ENCODE measurements at places on chromosomes 2 and 18. TPM values are rescaled to one million over a fixed set of nuclear protein-coding genes. Genes with fewer than 3 reads are reported as not detected.

- no peaks in the 10 kb centered on the region for H3K27me3 ChIP-seq
- H3K27ac ChIP-seq: no peak overlapping the region
These were observed 156.1 kb upstream of the ID2 start for GRCh38 chr2:8525582-8526402.

GRCh38 chr2:190785334-190785733, 95.3 kb upstream of the GLS start:
- peaks cover 6% of the 10 kb centered on the region for H3K27me3 ChIP-seq
- H3K4me1 ChIP-seq: peaks cover 2% of the 10 kb centered on the region
- H3K4me3 ChIP-seq: no peak overlapping the region
- H3K27ac ChIP-seq: no peak overlapping the region
- no peak for DNase-seq

GRCh38 chr2:144703852-144704708, 184.2 kb upstream of the ZEB2 start:
- no peak overlapping the region for H3K27ac ChIP-seq
- no peak for DNase-seq

GRCh38 chr2:156448766-156449165, 12.6 kb downstream of the GPD2 start:
- no peak overlapping the region for H3K4me3 ChIP-seq
- H3K27me3 ChIP-seq: no peaks in the 10 kb centered on the region
- no peak for DNase-seq
- H3K27ac ChIP-seq: no peak overlapping the region
- H3K4me1 ChIP-seq: peaks cover 21% of the 10 kb centered on the region

- H3K4me1 ChIP-seq: peaks cover 46% of the 10 kb centered on the region
- DNase-seq: no peak
- peak overlapping the region; percentile 99 for H3K27ac ChIP-seq
- H3K36me3 ChIP-seq: no peaks in the 10 kb centered on the region
These were observed 789 bp upstream of the COX7A2L start for GRCh38 chr2:42361728-42362283.

GRCh38 chr2:30332791-30333453, 101.6 kb downstream of the LBH start:
- H3K27ac ChIP-seq: peak overlapping the region; percentile 95
- no peaks in the 10 kb centered on the region for H3K27me3 ChIP-seq
- DNase-seq: no peak
- H3K4me3 ChIP-seq: peak overlapping the region; percentile 5

DNA sequence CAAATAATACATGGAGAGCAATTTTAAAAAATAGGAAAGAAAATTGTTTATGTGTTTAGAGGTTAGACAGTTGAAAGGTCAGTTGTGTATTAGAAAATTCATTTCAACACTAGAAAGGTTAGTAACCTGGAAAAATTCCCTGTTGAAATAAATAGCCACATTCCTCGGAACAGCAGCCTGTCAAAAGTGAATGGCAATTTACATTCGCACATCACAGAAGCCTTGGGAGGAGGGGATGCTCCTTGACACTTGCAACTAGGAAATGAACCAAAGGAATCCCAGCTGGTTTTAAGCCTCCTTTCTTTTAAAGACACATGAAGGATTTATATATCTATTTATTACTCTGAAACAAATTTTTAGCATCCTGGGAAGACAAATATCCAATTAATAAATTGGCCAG, 653.5 kb upstream of the LRRTM4 start:
- no peak overlapping the region for H3K27ac ChIP-seq
- H3K27me3 ChIP-seq: no peaks in the 10 kb centered on the region
- DNase-seq: no peak
- H3K4me3 ChIP-seq: no peak overlapping the region

- H3K27ac ChIP-seq: no peak overlapping the region
- no peaks in the 10 kb centered on the region for H3K36me3 ChIP-seq
- no peaks in the 10 kb centered on the region for H3K4me1 ChIP-seq
- no peaks in the 10 kb centered on the region for H3K27me3 ChIP-seq
These were observed 2148.5 kb upstream of the PIK3C3 start for GRCh38 chr18:39806525-39806924.

GRCh38 chr18:28728891-28729290, 552.0 kb upstream of the CDH2 start:
- no peak overlapping the region for H3K27ac ChIP-seq
- no peaks in the 10 kb centered on the region for H3K4me1 ChIP-seq
- DNase-seq: no peak
- H3K27me3 ChIP-seq: no peaks in the 10 kb centered on the region
- H3K4me3 ChIP-seq: no peak overlapping the region

- no peak overlapping the region for H3K4me3 ChIP-seq
- H3K27me3 ChIP-seq: peaks cover 18% of the 10 kb centered on the region
- no peaks in the 10 kb centered on the region for H3K36me3 ChIP-seq
- no peak for DNase-seq
- no peaks in the 10 kb centered on the region for H3K4me1 ChIP-seq
- no peak overlapping the region for H3K27ac ChIP-seq
These were observed 484.7 kb downstream of the EIPR1 start for GRCh38 chr2:2892892-2893291.

GRCh38 chr2:62293151-62293489, 97.2 kb downstream of the B3GNT2 start:
- H3K27ac ChIP-seq: no peak overlapping the region
- no peak overlapping the region for H3K4me3 ChIP-seq
- H3K36me3 ChIP-seq: no peaks in the 10 kb centered on the region
- no peak for DNase-seq
- H3K4me1 ChIP-seq: peaks cover 15% of the 10 kb centered on the region

GRCh38 chr2:71933467-71934319, 214.0 kb downstream of the CYP26B1 start:
- no peaks in the 10 kb centered on the region for H3K27me3 ChIP-seq
- H3K4me1 ChIP-seq: no peaks in the 10 kb centered on the region
- H3K4me3 ChIP-seq: no peak overlapping the region
- no peaks in the 10 kb centered on the region for H3K36me3 ChIP-seq
- DNase-seq: no peak
- no peak overlapping the region for H3K27ac ChIP-seq

DNA sequence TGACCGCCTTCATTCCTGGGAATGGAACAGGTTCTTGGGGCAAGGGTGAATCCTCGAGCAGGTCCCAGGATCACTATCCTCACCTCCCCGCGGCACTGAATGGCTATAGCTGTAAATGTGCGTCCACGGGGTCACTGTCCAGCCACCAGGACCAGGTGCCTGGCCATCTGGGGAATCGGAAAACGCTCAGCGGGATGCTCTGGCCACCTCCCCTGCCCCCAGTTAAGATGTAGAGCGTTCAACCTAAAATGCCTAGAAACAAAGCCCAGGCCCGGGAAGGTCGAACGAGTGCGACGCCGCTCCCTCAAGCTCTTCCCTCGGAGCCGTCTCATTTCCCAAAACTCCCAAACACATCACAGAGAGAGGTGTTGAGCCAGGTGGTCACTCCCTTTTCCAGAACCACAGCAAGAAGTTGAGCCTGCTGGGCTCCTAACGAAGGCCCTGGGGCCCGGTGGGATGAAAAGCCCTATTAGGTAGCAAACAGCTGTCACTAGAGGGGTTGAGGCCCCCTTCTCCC, 795 bp upstream of the CAPN10 start:
- peak overlapping the region; percentile 94 for H3K27ac ChIP-seq
- peak overlapping the region; percentile 96 for H3K4me3 ChIP-seq
- DNase-seq: no peak
- H3K36me3 ChIP-seq: peaks cover 20% of the 10 kb centered on the region

- H3K4me3 ChIP-seq: no peak overlapping the region
- DNase-seq: no peak
- peaks cover 37% of the 10 kb centered on the region for H3K36me3 ChIP-seq
- peaks cover 11% of the 10 kb centered on the region for H3K4me1 ChIP-seq
- no peak overlapping the region for H3K27ac ChIP-seq
- H3K27me3 ChIP-seq: no peaks in the 10 kb centered on the region
These were observed 103.5 kb upstream of the NOSTRIN start for GRCh38 chr2:168698969-168699368.

DNA sequence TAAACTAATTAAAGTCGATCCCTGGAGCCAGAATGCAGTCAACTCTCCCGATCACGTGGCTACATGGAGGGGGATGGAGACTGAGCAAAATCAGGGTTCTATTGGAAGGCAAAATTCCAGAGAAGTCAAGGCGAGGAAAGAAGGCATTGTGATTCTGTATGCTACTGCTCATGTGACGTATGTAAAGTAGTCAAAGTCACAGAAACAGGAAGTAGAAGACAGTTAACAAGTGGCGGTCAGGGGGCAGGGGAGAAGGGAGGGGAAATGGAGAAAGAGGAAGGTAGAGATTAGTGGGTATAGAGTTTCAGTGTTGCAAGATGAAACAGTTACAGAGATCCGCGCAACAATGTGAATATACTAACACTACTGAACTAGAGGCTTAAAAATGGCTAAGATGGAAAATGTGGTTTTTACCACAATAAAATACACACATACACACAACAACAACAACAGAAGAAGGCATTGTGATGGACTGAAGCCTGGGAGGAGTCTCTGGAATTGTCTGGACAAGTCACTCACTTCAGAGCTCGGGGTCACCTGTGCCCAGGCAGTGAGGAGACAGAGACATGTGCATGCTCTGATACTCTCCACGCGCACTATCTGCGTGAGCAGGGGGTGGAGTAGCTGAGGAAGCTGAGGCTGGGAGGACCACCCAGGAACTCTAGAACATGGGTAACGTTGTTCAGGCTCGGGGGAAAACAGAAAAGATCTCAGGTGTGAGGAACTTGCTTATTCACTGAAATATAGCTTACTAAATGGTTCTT, 89.9 kb upstream of the CDCA7 start:
- no peaks in the 10 kb centered on the region for H3K27me3 ChIP-seq
- H3K4me1 ChIP-seq: peaks cover 21% of the 10 kb centered on the region
- no peaks in the 10 kb centered on the region for H3K36me3 ChIP-seq
- peak overlapping the region; percentile 93 for H3K27ac ChIP-seq

DNA sequence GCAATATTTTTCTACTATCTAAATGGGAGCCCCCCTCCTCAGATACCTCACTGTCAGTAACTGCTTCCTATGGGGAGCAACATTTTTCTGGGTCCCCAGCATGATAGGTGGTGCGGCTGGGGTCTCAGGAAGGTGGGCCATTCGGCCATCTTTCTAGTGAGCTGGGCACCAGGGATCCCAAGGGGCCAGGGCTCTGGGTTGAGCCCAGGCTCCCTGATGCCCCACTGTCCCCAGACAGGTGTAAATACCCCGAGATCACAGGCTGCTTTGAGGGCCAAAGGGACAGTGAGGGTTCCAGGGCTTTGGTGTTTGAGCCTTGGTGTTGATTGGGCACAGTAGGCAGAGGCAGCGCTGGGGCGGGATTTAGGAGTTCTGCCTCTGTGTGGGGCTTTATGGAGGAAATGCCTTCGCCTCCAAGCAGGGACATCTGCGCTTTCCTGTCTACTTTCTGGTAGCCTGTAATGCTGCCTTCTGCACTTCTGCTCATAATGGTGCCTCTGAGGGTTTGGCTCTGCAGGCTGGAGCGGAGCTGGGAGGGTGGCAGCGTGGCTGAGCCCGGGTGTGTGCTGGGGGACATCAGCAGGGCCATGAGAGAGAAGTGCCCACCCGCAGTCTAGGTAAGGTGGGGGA, 5.3 kb downstream of the ITM2C start:
- peak overlapping the region; percentile 15 for H3K4me3 ChIP-seq
- no peaks in the 10 kb centered on the region for H3K27me3 ChIP-seq
- H3K36me3 ChIP-seq: peaks cover 5% of the 10 kb centered on the region
- peaks cover 81% of the 10 kb centered on the region for H3K4me1 ChIP-seq
- peak overlapping the region; percentile 71 for H3K27ac ChIP-seq
- DNase-seq: peak; percentile 12

DNA sequence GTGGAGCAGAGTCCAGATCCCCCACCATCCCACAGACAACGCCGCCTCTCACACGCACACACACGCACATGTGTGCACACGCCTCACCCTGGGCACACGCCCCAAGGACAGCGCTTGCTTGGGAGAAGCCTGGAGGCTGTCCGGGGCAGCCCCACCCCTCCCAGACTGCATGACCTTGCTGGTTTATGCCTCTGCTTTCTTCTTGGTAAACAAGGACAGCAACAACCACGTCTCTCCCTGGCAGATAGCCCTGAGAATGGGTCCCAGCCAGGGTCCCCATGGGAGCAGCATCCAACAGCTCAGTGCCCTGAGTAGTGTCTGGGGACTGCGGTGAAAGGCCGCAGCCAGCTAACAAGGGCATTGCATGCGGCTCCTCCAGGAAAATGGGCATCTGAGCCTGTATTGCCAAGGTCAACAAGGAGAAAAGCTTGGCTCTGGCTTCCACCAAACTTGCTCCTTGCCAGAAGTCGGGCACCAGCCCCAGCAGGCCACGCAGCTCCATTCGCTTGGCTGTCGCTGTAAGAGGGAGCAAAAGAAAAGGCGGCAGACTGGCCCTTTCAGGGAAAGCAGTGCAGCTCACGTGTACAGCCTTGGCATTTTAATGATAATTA, 234.6 kb downstream of the EIPR1 start:
- H3K27ac ChIP-seq: no peak overlapping the region
- no peak for DNase-seq
- H3K27me3 ChIP-seq: no peaks in the 10 kb centered on the region
- H3K4me3 ChIP-seq: no peak overlapping the region

DNA sequence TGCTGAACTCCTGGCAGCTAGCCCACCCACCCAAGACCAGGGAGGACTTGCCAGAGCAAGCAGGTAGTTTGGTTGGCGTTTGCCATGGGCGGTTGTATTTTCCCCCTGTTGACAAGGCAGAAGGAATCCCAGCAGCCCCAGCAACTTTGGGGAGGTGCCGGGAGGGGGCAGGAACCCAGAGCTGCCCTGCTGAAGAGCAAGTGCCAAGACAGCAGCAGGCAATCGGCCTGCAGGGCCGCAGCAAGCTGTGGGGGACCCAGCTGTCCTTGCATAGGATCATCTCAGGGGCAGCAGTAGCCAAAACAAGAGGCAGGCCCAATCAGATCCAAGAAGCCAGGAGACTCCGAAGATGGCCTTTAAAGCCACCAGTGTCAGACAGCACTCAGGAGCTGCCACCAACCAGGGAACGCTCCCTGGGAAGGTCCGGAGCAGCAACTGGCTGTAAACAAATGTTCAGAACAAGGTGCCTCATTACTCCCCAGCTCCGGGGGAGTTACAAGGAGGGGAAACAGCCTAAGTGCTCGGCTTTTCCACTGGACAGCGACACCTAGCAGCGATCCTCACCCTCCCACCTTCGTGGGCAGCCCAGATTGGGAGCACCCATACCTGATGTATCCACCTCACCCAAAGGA, 2.1 kb downstream of the ST8SIA5 start:
- H3K27ac ChIP-seq: no peak overlapping the region
- H3K27me3 ChIP-seq: peaks cover 32% of the 10 kb centered on the region
- no peak overlapping the region for H3K4me3 ChIP-seq
- no peaks in the 10 kb centered on the region for H3K36me3 ChIP-seq
- DNase-seq: no peak
- peaks cover 27% of the 10 kb centered on the region for H3K4me1 ChIP-seq

DNA sequence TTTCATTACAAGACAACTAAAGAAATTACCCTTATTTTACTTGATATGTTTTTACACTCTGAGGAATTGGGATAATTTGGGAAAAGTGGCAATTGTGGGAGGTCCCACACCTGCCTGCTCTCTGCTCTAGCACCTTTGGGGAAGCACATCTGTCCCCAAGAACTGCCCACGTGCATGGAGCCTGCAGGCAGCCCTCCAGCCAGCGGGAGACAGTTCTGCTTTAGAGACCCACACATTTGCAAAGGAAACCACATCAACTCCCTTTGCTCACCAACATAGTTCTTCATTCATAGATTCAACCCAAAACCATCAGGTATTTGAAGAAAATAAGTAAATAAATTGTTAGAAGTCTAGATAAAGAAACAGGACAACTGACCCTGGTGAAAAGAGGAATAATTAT, 239.9 kb upstream of the ID2 start:
- no peak overlapping the region for H3K27ac ChIP-seq
- no peak overlapping the region for H3K4me3 ChIP-seq
- peaks cover 16% of the 10 kb centered on the region for H3K4me1 ChIP-seq
- no peaks in the 10 kb centered on the region for H3K36me3 ChIP-seq
- H3K27me3 ChIP-seq: peaks cover under 1% of the 10 kb centered on the region

The LYPD1 gene
- total RNA-seq: not detected

The C2orf15 gene
- total RNA-seq: 3.9 TPM

The KLF7 gene
- 79.5 TPM for total RNA-seq

The ITGB6 gene
- total RNA-seq: not detected

The DNMT3A gene
- 121 TPM for total RNA-seq

The ABCG5 gene
- not detected for total RNA-seq
